Activated naive CD8-positive, alpha-beta T cell treated with anti-CD3 and anti-CD28 coated beads, Interleukin-2, amount 10 ng/mL, durations not matched to agents 7 days and 5 days (primary cell): ENCODE measurements at places on chromosomes 2 and 18. TPM values are rescaled to one million over a fixed set of nuclear protein-coding genes. Genes with fewer than 3 reads are reported as not detected.
A peak's percentile ranks its signal among the peaks of the same experiment; 100 is the strongest.

- DNase-seq, result no peak
- H3K27ac ChIP-seq, result no peak overlapping the region
- H3K4me1 ChIP-seq, result peaks cover 8% of the 10 kb centered on the region
These were observed 95.8 kb upstream of the FOSL2 start for GRCh38 chr2:28296904-28297303.

GRCh38 chr2:172877826-172878225, 142.2 kb downstream of the RAPGEF4 start:
- DNase-seq, result no peak
- H3K4me3 ChIP-seq, result no peak overlapping the region
- peaks cover 3% of the 10 kb centered on the region for H3K36me3 ChIP-seq
- H3K27ac ChIP-seq, result no peak overlapping the region
- peaks cover 16% of the 10 kb centered on the region for H3K27me3 ChIP-seq

- H3K4me1 ChIP-seq, result peaks cover 29% of the 10 kb centered on the region
- H3K27ac ChIP-seq, result no peak overlapping the region
- peaks cover 27% of the 10 kb centered on the region for H3K36me3 ChIP-seq
- no peak overlapping the region for H3K4me3 ChIP-seq
These were observed 308.1 kb downstream of the ZEB2 start for GRCh38 chr2:144211826-144212225.

GRCh38 chr2:165044505-165045303, 89.4 kb upstream of the SLC38A11 start:
- no peak for DNase-seq
- no peak overlapping the region for H3K27ac ChIP-seq
- no peaks in the 10 kb centered on the region for H3K4me1 ChIP-seq
- no peaks in the 10 kb centered on the region for H3K36me3 ChIP-seq
- no peaks in the 10 kb centered on the region for H3K27me3 ChIP-seq

DNA sequence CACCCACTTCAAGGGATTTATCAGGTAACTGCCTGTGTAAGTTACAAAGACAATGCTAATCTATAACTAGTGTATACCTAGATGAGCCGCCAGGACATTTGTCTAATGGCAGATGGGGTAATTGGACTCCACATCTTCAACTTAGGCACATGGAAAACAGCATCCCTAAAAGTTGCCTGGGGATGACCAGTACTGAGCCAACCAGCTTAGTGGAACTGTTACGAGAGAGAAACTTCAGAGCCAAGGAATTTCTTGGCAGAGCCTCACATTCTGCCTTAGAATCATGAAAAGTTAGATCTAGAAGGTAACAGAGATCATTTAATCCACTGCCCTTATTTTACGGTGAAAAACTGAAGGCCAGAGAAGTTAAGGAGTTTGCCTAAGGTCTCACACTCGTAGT, 15.5 kb upstream of the CLASP1 start:
- no peak for DNase-seq
- no peaks in the 10 kb centered on the region for H3K27me3 ChIP-seq
- H3K4me3 ChIP-seq, result no peak overlapping the region
- H3K36me3 ChIP-seq, result peaks cover 16% of the 10 kb centered on the region
- no peak overlapping the region for H3K27ac ChIP-seq

DNA sequence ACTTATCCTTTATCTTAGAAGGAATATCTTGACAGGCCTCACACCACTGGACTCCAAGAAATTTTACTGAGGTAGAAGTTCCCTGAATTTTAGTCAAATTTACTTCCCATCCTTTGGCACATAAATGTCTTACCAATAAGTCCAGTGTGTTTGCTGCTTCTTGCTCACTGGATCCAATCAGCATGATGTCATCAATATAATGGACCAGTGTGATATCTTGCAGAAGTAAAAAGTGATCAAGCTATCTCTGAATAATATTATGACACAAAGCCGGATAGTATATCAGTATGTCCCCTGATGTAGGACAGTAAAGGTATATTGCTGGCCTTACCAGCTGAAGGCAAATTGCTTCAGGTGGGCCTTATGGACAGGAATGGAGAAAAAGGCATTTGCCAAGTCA, 6.9 kb upstream of the GYPC start:
- H3K4me1 ChIP-seq, result peaks cover 4% of the 10 kb centered on the region
- no peak for DNase-seq
- H3K36me3 ChIP-seq, result no peaks in the 10 kb centered on the region
- no peak overlapping the region for H3K4me3 ChIP-seq
- no peak overlapping the region for H3K27ac ChIP-seq

DNA sequence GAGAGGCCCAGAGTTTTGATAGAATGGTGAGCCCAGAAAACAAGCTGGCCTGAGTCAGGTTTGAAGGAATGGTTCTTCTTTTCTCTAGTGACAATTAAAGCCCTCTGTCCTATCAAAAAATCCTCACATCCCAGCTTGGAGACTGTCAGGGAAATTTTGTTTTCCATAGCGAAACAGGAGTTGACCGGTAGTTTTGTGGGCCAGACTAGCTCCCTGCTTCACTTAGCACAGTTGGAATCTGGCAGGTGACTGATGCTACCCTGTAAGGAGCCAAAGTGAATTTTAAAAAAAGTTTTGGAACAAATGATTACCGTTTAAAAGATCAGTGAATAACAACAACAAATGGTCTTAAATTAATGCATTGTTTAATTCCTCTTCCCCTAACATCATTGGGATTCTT, 6.7 kb downstream of the NAB1 start:
- peaks cover 9% of the 10 kb centered on the region for H3K4me1 ChIP-seq
- H3K36me3 ChIP-seq, result peaks cover 14% of the 10 kb centered on the region
- H3K4me3 ChIP-seq, result no peak overlapping the region
- H3K27me3 ChIP-seq, result no peaks in the 10 kb centered on the region
- no peak for DNase-seq

DNA sequence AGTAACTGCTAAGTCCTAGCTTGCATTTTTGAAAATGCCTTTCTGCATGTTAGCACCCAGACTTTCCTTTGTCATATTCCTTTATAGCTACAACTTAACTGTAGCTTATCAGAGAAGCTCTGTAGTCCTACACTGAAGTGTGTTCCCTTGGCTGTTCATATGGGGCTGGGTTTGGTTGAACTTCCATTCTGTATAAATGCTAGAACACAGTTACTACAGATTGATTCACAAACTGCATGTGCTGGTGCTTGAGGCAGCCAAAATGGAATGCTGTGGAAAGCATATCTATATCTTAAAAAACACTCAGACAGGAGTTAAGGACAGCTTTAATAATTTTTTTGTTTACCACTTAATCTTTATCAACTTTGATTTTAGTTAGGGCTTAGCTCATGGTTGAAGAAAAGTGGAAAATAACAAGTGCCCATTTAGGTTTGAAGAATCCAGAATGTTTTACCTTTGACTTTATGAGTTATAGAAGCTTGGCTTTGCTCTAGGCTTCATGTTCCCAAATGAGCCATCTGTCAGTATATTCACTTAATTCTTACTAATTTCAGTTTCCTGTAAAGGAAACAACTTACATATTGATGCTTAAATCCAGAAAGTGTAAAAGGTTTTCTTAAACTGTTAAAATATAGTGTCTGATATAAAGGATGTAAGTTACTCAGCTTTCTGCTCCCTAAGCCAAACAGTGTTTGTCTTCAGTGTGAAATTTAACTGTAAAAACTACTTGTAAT, 148.9 kb downstream of the AGPS start:
- no peak for DNase-seq
- H3K4me3 ChIP-seq, result no peak overlapping the region

- H3K27me3 ChIP-seq, result no peaks in the 10 kb centered on the region
- peaks cover 40% of the 10 kb centered on the region for H3K36me3 ChIP-seq
- peak overlapping the region; percentile 73 for H3K4me3 ChIP-seq
- peaks cover 34% of the 10 kb centered on the region for H3K4me1 ChIP-seq
These were observed 127.1 kb downstream of the CERS6 start for GRCh38 chr2:168583064-168583709.

The MOGAT1 gene
- not detected for total RNA-seq

The IDH1 gene
- total RNA-seq, result 29.5 TPM
